Bronchial epithelial cell (primary cell): ENCODE measurements at places on chromosomes 12 and 14. TPM values are rescaled to one million over a fixed set of nuclear protein-coding genes. Genes with fewer than 3 reads are reported as not detected.

The OVCH1 gene
- 0.26 TPM in 1 of 2 replicates, not detected in the other for total RNA-seq

DNA sequence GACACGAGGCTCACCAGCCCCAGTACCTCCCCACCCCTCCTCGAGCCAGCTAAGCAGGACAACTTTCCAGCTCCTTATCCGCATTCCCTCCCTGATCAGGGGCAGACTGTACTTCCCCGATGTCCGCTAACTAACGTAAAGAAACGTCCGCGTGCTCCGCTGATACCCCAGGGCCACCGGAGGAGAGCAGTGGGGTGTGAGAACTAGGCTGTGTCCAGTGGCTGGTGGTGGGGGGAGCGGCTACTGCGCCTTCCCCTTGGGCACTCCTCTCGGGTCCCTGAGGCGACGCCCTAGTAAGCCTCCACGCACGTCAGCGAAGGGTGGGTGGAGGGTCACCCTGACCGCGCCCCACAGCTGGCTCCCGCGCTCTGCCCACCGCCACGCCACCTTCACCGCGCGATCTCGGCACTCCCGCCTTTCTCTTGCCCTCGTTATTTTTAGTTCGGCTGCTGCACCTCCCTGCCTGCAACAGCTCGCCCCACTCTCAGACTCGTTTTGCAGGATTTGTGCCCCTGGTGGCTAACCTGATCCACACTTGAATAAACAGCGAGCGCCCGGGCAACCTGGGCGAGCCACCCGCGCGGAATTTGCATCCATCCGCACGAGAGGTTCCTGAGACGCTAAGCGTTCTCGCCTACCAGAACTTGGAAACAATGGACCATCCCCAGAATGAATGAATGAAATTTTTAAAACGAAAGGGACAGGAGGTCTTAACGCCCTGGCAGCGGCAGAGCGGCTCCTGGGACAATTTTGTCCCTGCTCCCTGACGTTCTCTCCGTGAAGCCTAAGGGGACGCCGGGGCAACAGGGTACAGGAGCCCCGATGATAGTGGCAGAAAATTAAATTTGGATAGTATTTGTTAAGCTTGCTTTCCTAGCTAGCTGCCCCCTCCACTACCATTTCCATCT, 6.9 kb upstream of the BMP4 start:
- peak; percentile 45 for DNase-seq

DNA sequence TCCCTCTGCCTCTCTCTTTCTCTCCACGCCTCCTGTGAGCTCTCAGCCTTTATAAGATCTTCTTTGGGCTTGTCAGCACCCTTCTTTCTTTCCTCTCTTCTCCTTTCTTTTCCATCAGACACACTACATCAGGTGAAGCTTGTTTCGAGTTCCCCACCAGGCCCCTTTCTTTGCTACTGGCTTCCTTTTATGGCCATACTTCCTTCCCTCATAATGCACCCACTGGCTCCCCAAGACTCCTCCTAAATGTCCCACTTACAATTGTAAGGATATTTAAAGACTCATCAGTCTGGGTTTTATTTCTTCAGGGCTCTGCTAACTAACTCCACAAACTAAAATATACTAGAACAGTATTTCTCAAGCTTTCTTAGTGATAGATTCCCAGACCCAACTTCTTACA, 3.5 kb upstream of the RNU6-8 start:
- no peak for DNase-seq

DNA sequence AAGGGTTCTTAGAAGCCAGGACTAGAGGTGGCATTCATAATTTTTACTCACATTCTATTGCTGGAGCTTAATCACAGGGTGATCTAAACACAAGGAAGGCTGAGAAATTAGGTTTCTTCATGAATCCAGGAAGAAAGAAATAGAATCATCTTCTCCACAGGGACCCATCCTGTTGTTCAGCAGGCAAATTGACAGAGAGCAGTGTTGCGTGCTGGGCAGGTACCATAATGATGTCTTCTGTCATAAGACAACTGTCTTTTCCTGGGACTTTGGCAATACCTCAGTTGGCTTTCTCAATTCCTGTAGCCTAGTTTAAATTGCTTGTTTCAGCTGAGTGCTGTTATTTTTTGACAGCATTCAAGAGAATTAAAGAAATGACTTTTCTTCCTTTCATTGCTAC, 468.0 kb upstream of the SYT1 start:
- DNase-seq: no peak

DNA sequence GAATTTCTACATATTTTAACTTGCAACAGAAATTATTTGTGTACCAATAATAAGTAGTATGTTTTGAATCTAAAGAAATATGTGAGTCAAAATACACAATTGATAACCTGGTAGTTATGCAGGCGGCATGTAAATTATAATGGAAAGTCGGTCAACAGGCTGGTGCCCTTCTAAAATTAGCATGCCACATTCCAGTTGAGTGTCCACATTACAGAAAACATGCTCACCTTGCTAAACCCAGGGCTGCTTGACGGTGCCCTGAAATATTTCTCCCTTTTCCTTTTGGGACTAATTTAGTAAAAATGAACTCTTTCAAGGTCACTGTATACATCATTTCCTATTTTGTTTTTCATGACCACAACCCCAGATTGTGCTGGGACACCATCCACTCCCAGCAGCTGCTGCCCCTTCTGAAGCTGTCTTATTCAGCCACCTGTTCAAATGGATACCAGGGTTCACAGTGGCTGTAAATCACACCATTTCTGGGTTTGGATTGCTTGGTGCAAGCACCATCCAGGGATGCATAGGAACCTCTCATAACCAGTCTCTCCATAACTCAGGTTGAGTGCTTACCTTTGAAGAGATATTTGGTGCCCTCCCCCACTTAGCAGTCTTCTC, 110.6 kb downstream of the ANO6 start:
- no peak for DNase-seq

DNA sequence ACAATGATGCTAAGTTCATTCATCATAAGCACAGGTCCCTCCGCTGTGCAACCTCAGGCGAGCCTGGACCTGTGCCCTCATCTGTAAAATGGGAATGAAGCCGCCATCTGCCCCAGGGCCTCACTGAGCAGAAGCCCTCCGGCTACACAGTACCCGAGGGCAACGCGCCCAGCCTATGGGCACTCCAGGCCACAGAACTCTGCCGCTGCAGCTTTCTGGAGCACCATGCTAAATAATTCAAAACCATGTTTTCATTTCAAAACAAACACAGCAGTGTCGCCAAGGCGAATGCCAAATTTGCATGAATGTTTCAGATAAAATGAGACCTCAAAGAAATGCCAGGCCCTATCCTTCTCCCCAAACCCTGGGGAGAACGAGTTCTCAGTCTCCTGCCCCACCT, 4.0 kb downstream of the NCOR2 start:
- DNase-seq: no peak

The BICDL1 gene
- total RNA-seq: 10.8 and 30.7 TPM in 2 replicates

The IQSEC3 gene
- not detected in 2 replicates for total RNA-seq

DNA sequence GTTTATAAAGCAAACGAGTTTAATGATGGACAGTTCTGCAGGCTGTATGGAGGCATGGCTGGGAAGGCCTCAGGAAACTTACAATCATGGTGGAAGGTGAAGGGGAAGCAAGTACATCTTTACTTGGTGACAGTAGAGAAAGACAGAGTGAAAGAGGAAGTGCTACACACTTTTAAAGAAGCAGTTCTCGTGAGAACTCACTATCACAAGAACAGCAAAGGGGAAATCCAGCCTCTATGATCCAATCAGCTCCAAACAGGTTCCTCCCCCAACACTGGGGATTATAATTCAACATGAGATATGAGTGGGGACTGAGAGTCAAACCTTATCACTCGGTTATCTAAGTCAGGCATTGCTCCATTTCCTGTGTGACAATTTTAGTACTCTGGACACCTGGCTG, 189.9 kb upstream of the CNTN1 start:
- DNase-seq: no peak

GRCh38 chr14:59093902-59094301, 94.6 kb upstream of the DAAM1 start:
- DNase-seq: no peak

The MGAT2 gene
- 32.5 and 45.0 TPM in 2 replicates for total RNA-seq

DNA sequence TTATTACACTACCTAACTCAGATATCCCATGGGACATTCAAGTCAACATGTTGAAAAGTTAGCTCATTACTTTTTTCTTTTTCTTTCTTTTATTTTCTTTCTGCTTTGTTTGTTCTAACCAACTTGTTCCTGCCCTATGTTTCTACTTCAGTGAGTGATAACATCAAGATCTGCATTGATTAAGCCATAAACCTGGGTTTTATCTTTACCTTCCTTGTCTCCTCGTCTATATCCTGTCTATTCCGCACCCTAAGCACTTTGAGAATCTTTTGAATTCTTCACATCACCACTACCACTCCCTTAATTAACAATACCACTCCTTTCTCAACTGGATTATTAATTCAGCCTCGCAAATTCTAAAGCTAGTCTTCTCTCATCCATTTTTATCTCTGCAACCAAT, 81.9 kb upstream of the AVPR1A start:
- no peak for DNase-seq

DNA sequence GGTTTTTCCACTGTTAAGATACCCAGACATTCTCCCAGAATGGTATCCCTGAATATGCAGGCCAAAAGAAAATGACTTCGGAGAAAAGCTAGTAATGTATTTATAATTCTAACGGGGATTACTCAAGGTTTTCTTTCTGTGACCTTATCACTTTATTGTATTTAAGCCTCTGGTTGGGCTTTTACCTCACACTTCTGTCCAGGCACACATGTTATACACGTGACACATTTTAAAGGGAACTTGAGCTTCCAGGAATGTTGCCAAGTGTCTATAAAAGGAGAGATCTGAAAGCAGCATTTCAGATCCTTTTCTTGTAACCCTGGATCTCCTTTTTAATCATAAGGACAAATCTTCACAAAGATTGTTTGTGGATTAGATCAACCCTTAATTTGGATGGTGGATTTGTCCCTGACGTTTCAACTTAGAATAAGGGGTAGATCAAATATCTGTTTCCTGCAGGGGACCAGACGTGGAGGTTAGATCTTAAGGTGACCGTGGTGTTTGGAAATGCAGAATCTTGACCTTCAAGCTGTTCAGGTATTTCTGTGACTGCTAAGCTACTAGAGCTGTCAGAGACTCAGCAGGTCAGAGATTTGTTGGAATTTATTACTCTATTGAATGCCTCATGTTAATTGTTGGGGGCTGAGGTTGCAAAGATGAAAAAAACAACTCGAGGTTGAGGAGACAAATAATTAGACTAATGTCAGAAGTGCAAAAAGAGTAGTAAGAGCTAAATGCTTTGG, 1.5 kb downstream of the CIPC start:
- peak; percentile 40 for DNase-seq

GRCh38 chr14:88005050-88005481, at the start of gene GPR65:
TSS of gene GPR65 (plus strand) at chr14:88005135. CDS start at chr14:88010848, 5,713 bp downstream.
- no peak for DNase-seq

GRCh38 chr12:38328306-38328895, 11.8 kb downstream of the ALG10B start:
- DNase-seq: peak; percentile 34

GRCh38 chr12:132966676-132967415, 10.7 kb upstream of the ZNF605 start:
- no peak for DNase-seq

- DNase-seq: no peak
Measured at GRCh38 chr12:122859303-122860039, 24.2 kb downstream of the HIP1R start.

DNA sequence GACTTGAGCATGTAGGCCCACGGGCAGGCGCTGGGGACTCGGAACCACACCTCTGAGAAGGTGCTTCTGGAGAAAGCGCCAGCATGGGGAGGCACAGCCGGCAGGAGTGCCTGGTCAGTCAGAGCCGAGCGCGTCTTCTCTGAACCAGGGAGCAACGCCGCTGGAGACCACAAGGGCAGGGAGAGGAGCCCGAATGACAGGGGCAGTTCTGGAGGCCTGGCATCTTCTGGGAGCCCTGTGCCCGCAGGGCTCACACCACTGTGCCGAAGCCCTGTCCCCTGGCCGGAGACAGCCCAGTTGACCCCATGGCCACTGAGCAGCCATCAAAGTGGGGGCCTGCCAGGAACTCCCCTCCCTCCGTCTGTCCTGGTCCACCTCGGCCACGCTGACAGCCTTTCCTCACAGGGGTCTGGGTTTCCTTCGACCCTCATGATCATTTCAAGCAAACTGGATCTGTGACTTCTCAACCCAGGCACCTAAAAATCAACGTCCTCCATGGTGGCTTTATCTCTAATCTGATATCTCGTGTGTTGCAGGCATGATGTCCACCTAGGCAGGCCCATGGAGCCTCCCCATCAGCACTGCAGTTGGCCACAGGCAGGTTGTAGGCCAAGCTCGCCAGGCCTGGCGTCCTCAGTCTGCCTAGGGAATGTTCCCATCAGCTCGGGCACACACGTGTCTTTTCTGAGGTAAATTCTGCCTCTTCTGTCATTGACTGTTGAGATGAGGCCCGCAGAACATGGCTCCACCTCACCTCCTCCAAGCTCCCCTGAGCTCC, 299.3 kb upstream of the RTL1 start:
- DNase-seq: no peak

- DNase-seq: no peak
Measured at GRCh38 chr12:22118238-22118790, 72.3 kb downstream of the CMAS start.

DNA sequence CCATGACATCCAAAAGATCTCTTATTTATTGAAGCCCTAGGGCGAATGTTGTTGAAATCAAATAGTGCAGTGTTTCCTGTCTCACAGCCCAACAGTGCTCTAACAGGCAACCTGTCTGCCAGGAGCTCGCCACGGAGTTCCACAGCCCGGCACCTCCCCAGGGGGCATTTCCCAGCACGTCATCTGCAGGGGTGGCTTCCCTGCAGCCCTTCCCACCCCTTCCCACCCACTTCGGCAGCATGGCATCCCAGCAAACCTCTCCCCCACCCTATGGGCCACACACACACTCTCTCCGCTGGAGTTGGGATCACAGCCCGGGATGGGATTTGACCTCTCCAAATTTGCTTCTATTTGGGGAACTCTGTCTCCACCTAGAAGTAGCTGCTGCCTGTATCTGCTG, 62.7 kb upstream of the C14orf180 start:
- DNase-seq: no peak

- no peak for DNase-seq
Measured at GRCh38 chr14:22780105-22780679, 13.7 kb downstream of the OXA1L start.

The ALDH2 gene
- 41.9 and 106 TPM in 2 replicates for total RNA-seq

DNA sequence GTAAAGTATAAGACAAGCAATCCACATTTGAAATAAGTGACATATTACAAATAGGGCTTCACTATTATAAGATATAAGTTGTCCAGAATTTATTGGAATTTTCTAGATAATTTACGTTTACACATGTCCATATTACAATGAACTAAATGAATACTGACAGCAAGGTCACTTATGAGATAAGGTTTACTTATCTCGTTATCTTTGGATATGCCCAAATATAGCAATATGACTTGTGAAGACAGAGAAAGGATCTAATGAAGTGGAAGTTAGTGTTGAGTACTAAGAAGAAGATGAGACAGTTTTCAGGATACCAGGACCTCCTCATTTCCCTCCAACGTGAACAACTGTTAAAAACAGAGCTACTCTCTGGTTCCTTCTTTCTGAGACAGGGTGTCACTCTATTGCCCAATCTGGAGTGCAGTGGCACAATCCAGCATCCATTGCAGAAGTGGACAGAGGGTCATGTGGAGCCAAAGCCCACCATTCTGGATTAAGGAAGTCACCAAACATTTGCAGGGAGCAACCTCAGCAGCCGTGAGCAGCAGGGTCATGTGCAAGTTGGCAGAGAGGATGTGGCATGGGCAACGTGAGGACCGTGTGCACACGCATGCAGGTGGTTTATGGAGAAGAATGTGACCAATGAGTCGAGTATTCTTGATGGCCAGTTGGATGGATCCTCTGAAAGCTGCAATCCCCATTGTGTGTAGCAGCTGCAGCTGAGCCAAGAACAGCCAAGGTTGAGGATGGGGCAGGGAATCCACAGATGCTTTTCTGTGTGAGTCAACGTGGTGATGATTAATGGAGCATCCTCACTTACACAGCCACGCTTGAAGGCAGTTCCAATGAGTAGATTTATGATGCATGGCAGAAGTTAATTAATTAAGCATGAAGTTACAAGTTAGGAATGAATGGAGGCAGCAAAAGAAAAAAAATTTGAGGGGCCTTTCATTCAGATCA, 111.0 kb downstream of the BICD1 start:
- peak; percentile 68 for DNase-seq
